ENCODE measurements at places on chromosomes 5 and 9. TPM values are rescaled to one million over a fixed set of nuclear protein-coding genes. Genes with fewer than 3 reads are reported as not detected.
A peak's percentile ranks its signal among the peaks of the same experiment; 100 is the strongest.

DNA sequence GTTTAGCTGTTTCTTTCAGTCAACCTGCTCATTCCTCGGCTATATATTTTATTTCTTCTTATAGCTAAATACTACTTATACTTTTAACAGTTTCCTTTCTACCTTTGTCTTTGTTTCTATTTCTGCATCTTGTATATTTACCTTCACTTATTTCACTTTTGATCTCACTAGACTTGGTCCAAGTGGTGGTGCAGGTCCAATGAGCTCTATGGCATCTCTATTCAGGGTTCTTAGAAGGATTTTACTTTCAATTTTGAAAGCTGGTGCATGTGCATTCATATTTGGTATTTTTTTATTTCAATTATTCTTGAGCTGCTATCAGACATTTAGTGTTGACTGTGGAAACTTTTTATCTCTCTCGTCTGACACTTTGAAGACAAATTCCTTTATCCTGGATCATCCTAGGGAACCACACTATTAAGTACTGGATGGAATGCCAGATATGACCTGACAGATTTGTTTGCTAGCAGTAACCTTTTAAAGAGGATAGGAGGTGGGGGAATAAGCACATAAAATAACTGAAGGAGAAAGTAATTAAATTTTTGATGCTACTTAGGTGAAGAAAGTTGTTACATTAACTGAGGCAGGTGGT, 123.1 kb upstream of the PJA2 start:
- DNase-seq: no peak

Gene ZNF483
- total RNA-seq: 41.5 TPM

Gene IGIP
- total RNA-seq: 8.3 TPM

DNA sequence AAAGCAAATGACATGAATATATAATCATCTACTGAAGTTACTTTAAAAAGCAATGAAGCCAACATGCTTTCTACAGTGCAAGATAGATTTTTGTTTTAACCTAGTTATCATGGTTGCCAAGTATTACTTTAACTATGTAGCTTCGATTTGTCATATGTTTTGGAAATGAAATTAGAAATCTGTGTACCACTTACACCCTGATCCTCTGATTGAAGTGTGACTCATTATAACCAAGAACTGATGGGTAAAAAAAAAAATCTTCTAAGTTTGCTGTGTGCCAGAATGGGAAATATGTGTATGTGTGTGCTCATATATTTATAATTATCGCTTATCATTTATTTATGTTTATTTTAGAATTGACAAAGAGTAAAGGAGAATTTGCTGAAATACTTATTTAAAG, 9.1 kb upstream of the CDC42SE2 start:
- no peak for DNase-seq

GRCh38 chr9:3200331-3200774, 325.4 kb downstream of the RFX3 start:
- no peak for DNase-seq

DNA sequence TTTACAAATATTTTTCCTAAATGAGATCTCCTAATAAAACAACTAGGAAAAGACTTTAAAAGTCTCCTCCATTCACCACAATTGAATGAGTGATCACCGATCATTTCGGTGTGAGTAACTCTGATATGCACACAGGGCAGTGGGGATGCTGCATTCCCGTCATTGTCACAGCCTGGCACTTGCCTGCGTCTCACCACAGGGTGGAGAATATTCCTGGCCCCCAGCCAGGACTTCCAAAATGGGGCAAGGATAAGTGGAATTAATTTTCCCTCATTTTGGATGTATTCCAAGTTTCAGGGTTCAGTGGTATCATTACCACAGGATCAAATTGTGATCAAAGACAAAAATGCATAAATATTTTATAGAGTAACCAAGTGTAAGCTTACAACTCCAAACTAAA, 107.1 kb downstream of the CTNND2 start:
- DNase-seq: peak; percentile 70

Gene CDC20B
- 0.18 TPM for total RNA-seq

DNA sequence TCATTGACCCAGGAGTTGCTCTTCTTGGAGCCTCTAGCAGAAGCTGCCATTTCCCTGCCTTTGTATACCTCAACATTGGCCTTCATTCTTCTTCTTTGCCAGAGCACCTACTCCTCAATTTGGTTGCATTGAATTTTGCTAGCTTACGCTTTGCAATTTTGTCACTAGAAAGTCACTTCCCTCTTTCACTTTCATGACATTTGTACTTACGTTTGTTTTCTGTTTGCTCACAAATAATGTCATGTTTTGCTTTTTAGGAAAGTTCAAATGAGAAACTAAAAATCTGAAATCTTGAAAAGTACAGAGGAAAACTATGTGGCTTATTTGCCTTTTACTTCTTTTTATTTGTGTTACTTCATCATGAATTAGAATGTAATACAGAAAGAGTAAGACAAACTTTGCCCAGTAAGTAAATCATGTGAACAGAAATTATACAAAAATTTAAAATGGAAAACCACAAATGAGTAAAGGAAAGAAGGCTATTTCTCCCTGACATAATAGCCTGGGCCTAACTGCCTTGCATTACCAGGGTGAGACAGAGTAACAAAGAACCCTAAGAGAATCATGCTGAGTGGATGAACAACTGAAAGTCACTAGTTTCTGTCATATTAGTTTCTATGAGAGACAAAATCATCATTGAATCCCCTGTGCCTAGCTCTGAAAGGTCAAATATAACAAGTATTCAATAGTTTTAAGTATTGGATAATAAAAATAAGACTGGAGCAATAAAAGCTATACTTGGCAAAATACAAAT, 7.4 kb upstream of the IFNA1 start:
- no peak for DNase-seq

Gene HTR4
- 0.54 TPM for total RNA-seq

DNA sequence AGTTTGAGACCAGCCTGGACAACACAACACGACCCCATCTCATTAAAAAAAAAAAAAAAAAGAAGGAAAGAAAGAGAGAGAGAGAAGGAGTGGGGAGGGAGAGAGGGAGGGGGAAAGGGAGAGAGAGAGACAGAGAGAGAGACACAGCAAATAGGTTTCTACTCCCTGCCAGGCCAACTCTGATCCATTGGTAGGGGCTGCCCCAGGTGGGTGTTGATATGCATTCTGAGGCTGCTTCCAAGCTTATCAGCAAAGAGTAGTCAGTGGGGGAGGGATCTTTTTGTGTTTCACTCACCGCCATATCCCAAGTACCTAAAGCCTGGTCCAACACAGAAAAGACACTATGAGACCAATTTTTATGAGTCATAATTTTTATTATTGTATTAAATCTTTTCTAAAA, 57.0 kb upstream of the SAP30L start:
- DNase-seq: no peak

DNA sequence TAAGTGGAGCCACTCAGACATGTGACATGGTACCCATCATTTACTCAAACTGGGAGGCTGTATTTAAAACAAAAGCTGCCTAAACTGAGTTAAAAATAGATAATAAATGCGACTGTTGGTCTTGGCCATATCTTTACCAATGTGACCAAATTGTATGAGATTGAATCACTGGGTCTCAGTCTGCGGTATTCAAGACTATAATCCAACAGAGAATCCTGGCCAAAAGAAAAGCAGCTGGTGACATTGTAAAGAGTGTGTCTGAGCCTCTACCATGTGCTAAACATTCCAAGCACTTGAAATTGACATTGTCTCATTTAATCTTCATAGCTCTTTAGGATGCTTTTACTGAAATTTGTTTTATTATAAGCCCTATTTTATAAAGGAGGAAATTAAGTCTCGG, 282.6 kb downstream of the ZNF608 start:
- no peak for DNase-seq

DNA sequence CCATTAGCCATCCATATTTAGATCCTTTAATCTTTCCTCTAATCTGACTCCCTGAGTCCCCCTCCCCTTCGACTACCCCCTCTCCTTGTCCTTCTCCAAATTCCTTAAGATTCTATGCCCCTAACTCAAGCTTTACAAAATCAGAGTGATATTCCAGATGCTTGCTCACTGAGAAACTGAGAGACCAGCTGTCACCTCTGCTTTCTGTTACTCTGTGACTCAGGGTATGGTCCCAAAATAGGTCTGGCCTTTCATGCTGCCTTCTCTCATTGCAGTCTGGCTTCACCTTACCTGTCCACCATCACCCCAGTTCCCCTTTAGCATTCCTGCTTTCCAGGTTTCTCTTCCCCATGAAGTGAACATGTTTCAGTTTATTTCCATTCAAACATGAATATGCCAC, 383.3 kb upstream of the SLC30A5 start:
- DNase-seq: no peak

Gene GPX8
- total RNA-seq: 7.9 TPM

- DNase-seq: no peak
These were observed 139.0 kb downstream of the CACNA1B start for GRCh38 chr9:138016406-138017187.

- DNase-seq: peak; percentile 41
These were observed 315.0 kb upstream of the TLE4 start for GRCh38 chr9:79256691-79257213.

- peak; percentile 9 for DNase-seq
These were observed at the start of gene PCDHB2 for GRCh38 chr5:141094481-141095262. Gene PCDHB2, plus strand, starts transcription at chr5:141094615. Its CDS starts 176 bp downstream, at chr5:141094791.

Data from cerebellum (tissue), 4 donors.